ENCODE measurements at places on chromosomes 6 and 20.
A peak's percentile ranks its signal among the peaks of the same experiment; 100 is the strongest.

GRCh38 chr6:137332637-137333280, 113.6 kb upstream of the IFNGR1 start:
- no peak for DNase-seq

DNA sequence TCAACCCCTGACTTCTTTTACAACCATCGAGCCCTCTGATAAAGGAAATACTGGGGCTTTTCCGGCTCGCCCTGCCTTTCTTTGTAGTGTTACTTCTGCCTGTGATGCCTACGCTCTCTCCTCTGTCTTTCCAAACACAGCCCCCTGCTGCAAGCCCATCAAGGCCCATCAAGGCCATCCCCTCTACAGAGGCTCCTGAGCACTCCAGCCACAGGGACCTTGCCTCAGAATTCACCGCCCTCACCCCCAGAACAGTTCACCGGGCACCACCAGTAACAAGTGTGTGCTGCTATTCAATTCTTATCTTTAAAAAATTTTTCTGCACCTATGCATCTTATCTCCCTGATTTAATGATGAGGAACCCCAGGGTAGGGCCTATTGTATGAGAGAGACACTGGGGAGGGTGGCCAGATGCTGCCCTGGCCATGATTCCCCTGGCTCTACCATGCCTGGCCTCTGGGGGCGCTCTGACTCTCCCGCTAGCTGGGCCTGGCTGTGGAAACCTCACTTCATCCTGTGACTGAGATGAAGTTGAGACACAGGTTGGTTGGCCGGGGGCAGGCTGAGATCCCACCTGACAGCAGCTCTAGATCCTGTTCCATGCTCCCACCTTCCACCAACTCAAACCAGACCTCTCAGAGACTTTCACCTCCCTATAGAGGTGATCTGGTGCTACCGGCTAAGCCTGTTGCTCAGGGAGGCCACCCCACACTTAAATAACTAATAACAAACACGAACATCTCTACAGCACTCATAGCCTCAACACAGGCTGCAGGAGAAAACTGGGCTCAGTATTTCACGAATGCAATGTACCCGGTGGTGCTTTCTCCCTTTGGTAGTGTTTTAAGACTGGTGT, 19.2 kb upstream of the GLP1R start:
- peak; percentile 8 for DNase-seq

DNA sequence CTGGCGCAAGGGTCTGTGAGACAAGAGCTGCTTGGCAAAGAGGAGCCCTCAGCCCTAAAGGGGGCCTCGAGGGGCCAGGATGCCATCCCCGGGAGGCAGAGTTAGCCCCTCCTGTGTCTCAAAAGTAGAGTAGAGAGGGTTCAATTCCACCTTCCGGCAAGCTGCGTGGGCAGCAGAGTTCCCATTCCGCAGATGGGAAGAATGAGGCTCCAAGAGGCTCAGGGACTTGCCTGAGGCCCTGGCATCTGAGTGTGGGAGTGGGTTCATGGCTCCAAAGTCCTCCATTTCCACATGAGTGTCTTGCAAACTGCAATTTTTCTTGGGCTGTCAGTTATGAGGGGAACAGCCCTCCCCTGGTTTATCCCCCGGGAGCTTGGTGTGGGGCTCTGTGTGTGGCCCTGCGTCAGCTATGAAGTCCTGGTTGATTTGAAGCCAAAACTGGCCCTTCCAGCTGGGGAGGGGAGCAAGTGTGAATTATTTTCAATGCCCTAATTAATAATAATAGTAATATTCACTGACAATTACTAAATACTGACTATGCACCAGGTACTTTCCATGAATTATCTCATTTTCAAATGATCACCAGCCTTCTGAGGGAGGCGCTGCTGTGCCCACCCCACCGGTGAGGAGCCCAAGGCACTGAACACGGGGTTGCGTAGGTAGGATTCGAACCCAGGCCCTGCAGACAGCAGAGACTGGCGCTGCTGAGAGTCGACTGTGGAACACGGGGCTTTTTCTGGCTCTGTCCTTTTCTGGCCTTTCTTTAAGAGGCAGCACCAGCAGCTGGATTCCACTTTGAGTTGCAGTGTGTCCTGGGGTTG, 153.0 kb upstream of the PTPN1 start:
- DNase-seq: no peak

- DNase-seq: no peak
These were observed 1374.4 kb upstream of the GJE1 start for GRCh38 chr6:140758169-140758877.

GRCh38 chr6:56435326-56435725, 187.9 kb upstream of the COL21A1 start:
- DNase-seq: no peak

- no peak for DNase-seq
These were observed 3.1 kb downstream of the FYN start for GRCh38 chr6:111870051-111870741.

- DNase-seq: no peak
These were observed 54.5 kb upstream of the TENT5A start for GRCh38 chr6:81806793-81807565.

DNA sequence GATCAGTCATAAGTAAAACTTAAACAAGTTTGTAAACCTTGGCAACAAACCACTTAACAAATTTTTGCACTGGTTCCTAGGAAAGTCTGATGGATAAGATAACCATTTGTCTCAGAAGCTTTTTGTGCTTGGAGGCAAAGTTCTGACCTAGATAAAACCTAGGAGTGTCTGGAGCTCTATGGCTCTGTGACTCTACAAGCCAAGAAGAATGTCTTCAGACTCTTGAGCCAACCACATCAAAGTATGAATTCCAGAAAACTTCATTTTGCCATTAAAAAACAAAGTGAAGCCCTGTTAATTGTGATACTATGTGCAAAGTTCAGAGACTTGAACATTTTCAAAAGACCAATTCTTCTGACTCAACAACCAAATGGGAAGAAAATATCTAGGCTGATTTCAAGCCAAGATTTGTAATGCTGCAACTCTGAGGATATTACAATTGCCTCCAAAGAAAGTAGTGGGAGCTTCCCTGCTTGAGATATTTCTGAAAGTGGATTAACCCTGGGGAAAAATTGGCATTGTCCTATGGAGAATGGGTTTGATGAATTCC, 158.1 kb upstream of the FOXQ1 start:
- DNase-seq: no peak

DNA sequence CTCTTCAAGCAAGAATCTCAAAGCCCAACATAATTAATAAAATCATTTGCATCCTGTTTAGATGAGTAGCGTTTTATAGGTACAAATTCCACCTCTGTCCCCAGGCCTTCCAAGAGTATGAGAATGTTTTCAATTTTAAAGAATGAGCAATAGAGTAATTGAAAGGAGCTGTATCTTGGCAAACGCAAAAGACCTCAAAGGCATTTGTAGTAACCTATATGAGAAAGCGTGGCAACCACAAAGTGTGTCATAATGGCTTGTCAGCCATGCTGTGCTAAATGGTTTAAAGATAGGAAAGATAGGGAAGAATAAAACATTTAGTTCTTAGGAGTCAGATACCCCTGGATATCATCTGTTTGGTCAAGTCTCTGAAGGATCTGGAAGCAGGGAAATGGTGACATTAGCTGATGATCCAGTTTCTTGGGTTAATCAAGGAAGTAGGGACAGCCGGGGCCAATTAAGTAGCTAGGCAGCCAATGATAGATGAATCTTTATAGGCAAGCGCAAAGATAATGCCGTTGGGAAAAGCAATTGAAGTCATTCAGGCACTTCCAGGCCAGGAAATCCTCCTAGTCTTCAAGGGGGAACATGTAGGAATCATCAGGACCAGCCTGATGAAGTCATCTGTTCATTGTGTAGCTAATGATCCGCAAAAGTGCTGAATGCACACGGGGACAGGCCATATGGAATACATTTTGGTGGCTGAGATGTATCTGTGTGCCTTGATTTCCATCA, 71.5 kb upstream of the ISM1 start:
- DNase-seq: no peak

DNA sequence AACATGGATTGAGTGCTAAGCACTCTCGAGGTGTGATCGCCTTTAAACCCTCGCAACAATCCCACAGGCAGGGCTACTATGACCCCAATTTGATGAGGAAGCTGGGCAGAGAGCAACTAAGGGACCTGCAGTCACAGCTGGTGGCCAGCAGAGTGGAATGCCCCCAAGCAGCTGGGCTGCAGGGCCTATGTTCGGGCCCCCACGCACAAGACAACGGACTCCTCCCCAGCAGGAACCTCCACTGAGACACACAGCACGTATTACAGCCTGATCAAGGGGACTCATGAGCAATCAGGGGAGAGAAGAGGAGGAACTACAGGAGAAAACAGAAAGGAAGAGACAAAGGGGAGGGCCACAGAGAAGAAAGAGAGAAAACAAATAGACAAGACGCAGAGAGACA, 21.7 kb downstream of the CST7 start:
- no peak for DNase-seq

DNA sequence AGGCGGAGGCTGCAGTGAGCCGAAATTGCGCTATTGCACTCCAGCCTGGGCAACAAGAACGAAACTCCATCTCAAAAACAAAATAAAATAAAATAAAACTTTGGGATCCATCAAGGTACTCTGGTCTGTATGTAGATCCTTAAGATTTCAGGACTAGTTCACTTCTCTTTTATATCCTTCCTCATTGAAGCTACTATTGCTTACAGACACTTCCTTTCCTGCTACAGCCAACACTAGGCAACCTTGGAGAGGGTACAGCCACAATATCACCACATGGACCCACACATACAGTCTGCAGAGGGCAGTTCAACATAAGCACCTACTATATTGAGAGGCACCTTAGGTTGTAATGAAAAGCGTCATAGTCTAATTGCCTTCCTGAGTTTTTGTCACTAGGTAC, 113.3 kb downstream of the ATXN1 start:
- DNase-seq: no peak

GRCh38 chr6:82364087-82365015, 734 bp downstream of the TPBG start:
- no peak for DNase-seq

GRCh38 chr6:16471910-16472297, 233.5 kb downstream of the GMPR start:
- DNase-seq: no peak

DNA sequence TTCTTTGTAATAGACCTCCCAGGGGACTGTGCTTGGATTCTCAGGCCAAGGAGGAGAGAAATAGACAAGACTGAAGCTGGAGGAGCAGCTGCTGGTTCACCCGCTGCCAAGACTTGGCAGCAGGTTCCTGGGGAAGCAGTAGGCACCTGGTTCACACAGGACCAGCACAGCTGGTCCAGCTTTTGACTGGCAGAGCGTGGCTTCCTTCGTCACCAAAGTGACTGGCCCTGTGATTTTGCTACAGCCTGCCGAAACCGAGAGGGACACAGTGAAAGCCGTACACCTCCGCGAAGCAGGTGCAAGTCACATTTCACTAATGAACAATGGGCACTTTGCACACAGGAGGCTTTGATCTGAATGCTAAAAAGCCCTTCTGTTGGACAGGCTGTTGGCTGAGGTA, 199.0 kb downstream of the RNF144B start:
- no peak for DNase-seq

DNA sequence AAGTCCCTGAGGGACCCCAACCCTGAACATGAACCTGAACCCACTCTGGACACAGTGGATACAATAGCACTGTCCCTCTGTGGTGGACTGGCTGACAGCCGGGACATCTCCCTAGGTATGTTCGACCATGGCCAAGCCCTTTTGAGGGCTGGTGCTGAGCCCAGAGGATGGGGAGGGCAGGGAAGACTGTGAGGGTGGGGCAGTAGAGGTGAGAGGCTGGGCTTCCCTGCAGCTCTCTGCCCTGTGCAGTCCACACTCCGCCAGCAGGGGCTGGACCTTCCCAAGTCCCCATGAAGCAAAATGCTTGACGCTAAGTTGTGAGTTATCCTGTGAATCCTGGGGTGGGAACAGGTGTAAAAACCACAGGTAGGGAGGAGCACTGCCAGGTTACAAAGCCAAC, 11.5 kb downstream of the LPIN3 start:
- no peak for DNase-seq

DNA sequence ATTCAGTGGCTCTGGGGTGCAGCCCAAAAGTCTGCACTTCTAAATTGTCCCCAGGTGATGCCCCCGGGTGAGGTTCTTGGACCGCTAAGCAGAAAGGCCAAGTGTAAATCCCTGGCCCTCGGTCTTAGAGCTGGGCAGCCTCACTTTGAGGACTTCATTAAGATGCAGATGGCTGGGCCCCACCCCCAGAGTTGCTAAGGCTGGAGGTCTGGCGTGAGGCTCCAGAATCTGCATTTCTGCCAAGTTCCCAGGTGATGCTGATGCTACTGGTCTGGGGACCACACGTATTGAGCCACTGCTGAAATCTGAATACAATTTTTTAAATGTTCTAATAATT, 735 bp upstream of the SLC23A2 start:
- DNase-seq: no peak

GRCh38 chr20:34896086-34896621, 19.7 kb downstream of the ACSS2 start:
- DNase-seq: no peak

GRCh38 chr20:54353292-54353691, 122.1 kb upstream of the DOK5 start:
- no peak for DNase-seq

DNA sequence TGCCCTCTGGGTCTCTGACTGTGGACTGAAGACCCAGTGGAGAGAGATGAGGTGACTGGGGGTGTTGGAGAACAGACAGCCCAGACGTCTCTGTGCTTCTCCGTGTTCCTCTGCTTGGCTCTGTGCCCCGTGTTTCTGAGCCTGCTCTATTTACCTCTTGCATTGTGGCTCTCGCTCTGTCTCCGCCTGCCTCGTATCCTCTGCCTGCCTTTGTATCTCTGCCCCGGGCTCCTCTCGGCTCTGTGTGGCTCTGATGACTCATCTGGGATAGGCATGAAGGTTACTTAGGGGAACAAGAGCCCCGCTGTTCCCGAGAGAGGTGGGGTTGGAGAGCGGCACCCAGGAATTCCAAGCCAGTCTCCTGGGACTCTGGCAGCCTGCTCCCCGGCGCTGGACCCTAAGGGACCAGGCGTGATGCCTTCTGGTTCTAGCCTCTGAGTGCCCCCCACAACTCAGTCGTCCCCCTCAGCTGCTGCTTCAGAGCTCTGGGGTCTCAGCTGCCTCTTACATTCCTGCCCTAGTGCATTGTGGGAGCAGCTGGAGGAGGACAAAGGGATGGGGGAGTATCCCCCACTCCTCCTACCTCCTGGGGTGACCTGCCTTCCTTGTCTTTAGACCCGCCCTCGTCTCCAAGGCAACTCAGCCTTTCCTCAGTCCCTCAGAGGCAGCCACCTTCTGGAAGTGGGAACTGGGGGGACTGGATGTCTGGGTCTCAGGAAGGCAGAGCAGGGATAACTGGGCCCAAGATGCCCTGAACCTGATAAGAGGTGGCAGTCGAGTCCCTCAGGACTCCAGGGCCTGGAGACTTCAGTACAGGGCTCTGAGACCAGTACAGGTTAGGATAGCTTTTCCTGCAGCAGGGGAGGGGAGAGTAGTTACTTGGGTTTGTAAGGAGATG, 1.9 kb downstream of the DDR1 start:
- no peak for DNase-seq

DNA sequence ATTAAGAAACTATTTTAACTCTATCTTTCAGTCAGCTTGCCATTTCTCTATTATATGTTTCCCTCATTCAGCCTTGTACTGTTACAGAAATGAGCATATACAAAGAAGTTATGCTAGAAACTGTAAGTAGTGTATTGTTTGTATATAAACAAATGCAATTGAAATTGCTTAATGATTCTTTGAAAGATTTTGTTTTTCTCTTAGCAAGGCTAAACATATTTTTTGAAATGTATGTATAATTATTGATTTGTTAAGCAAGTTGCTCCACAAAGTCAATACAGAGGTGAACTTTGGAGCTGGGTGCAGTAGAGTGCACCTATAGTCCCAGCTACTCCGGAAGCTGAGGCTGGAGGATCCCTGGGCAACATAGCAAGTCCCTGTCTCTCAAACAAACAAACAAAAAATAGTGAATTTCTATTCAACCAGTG, 253.6 kb downstream of the RNGTT start:
- DNase-seq: no peak

GRCh38 chr6:84752118-84752850, 12.1 kb downstream of the TBX18 start:
- no peak for DNase-seq
